ENCODE measurements at places on chromosomes 2 and 18.

GRCh38 chr18:23317975-23318675 is 135.0 kb upstream of the RIOK3 start:
- no peak for DNase-seq

DNA sequence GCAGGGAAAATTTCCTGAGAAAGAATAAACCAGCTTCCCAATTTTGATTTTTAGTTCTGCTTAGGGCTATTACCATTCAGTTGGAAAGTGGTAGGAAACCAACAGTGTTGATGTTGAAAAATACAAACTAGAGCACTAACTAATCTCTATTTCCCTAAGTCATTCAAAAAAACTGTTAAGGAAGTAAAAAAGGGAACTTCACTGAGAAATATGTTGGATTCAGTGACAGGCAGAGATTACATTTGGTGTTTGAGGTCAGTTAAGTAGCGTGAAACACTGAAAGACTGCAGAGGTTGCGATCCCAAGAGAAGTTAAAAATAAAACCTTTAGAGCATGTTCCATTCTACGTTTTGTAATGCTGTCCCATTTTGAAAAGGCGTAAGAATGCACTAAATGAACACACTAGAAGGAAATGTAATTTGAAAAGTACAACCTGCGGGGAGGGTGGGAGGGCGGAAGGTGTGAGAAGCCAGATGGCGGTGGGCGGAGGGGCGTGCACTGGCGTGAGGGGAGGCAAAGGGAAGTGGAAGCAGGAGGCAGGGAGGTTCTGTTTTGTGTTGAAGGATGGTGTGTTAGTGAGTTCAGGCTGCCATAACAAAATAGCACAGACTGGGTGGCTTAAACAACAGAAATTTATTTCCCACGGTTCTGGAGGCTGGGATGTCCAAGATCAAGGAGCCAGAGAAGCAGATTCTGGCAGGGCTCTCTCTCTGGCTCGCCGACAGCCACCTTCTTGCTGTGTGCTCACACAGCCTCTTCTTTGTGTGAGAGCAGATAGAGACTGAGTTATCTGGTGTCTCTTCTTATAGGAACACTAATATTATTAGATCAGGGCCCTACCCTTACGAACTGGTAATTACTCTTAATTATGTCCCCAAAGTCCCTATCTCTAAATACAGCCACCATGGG is 94.3 kb upstream of the KCTD1 start:
- no peak for DNase-seq

- no peak for DNase-seq
Measured at GRCh38 chr2:210112871-210113270, 58.3 kb downstream of the KANSL1L start.

DNA sequence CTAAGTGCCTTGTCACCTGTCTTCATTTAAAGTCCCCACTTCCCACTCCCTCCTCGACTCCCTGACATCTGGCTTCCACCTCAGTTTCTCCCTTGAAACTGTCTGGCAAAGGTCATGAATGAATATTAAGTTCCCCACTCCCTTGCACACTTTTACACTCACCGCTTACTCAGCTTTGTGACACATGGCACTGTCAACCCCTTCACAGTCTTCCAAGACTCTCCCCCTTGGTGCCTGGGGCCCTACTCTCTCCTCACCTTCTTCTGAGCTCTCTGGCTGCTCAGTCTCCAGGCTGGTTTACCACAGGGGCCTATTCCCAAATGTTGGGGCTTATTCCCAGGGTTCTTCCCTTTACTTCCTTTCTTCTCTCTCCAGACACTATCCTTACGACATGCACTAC is 17.9 kb upstream of the PTPN4 start:
- DNase-seq: no peak

DNA sequence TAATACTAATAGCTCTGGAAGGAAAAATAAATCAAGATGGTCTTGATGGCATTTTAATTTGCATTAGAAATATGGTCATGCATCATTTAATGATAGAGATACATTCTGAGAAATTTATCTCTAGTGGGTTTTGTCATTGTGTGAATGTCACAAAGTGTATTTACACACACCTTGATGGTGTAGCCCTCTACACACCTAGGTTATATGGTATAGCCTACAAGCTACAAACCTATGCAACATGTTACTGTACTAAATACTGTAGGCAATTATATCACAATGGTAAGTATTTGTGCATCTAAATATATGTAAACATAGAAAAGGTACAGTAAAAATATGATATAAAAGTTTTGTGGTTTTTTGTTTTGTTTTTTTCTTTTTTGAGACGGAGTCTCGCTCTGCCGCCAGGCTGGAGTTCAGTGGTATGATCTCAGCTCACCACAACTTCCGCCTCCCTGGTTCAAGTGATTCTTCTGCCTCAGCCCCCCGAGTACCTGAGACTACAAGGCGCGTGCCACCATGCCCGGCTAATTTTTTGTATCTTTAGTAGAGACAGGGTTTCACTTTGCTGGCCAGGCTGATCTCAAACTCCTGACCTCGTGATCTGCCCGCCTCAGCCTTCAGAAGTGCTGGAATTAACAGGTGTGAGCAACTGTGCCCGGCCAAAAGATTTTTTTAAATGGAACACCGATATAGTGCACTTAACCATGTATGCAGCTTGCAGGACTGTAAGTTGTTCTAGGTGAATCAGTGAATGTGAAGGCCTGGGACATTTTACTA is 83.7 kb upstream of the UBXN4 start:
- DNase-seq: no peak

DNA sequence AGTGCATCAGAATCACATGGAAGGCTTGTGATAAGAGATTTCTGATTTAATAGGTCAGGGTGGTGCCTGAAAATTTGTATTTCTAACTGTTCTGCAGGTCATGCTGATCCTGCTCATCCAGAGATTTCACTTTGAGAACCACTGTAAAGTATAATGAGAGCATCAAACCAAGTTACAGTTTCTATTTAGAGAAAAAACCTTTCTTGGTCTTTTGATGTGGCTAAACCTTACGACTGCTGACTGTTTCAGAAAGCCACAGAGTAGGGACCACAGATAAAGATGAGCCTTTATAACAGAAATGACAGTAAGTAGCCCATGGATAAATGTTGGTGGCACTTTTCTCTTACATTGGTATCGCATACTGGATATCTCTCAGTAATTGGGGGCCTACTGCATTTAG is 109.4 kb upstream of the FANCL start:
- no peak for DNase-seq

GRCh38 chr2:120778244-120778643 is 42.6 kb downstream of the GLI2 start:
- no peak for DNase-seq

- DNase-seq: no peak
Measured at GRCh38 chr2:127071901-127072328, 35.0 kb downstream of the BIN1 start.

DNA sequence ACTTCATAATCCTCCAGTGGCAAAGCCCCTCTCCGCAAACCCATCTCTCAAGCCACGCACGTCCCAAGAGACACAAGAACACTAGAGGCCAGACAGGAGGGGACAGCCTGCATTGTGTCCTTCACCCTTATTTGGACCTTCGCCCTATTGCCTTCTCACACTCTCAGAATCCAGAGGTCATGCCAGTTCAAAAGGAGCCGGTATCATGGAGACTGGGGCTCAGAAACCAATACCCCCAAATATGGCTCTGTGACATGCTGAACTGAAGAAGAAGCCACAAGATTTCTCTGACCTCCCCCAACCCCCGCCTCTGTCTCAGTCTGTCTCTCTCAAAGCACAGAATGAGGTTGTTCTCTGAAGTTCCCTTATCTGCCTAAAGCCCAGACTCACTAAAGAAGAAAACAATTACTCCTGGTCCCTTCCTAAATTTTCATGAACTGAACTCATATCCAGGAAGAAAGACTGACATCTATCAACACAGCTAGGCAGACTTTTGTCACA is 19.2 kb upstream of the SPATA3 start:
- DNase-seq: no peak

- DNase-seq: no peak
Measured at GRCh38 chr18:12862874-12863482, 21.1 kb downstream of the PTPN2 start.

GRCh38 chr2:160889439-160890170 is 270.6 kb upstream of the TANK start:
- DNase-seq: no peak

GRCh38 chr2:237315829-237316225 is 98.1 kb downstream of the COL6A3 start:
- DNase-seq: no peak

DNA sequence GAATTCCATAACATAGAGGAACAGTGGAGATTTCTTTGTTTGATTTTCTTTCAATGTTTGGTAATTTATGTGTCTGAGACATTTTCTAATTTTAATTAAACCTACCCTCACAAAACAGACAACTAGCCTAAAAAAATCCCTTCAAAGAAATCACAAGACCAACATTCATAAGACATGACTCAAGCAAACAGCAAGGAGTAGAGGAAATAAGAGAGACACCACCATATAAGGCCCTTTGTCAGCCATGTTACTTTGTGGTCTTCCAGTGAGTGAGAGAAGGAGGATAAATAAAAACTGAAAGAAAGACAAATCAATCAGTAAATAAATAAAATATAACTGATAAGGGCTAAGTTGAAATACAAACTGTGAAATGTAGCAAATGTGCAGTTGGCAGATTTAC is 830.8 kb upstream of the SLC39A10 start:
- no peak for DNase-seq

DNA sequence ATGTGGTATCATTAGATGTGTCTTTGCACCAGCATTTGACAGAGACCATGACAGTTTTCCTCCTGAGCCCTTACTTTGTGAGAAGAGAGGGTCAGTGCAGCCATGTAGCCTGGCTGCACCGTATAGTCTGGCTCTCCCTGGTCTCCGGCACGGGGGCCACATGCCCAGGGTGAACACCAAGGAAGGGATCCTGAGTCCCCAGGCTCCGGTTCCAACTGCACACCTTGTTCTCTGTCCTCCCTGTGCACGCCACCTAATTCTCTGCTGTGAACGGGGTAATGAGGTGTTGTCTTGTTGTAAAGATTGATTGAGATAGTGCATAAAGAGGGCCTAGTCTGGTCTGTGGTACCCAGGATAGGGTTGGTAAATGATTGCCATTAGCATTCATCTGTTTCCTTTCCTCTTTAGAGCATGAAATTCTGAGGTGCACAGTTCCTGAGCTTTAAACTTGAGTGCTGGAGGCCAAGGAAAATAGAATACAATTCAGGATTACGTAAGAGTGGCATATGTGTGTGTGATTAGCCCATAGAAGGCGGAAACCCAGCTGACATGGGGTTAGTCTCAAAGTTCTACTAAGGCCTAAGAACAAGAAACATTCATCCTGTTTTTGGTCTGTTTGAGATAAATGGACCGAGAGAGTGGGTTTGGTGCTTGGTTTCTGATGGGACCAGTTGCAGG is 55.5 kb downstream of the NCK2 start:
- DNase-seq: no peak

GRCh38 chr18:12067671-12068070 is 26.0 kb upstream of the ANKRD62 start:
- DNase-seq: no peak

DNA sequence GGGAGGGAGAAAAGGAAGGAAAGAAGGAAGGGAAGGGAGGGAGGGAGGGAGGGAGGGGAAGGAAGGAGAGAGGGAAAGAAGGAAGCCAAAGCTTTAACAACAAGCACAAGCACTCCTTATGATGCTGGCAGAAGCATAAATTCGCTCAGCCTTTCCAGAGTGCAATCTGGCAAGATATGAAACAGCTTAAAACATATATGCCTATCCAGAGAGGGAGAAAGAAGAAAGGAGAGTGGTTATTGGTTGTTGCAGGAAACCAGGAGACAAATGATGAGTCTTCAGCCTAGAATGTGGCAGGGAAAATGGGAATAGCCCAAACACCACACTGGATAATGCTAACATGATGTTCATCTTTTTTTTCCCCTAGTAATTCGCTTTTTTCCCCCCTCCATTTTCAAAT is 64.0 kb downstream of the STPG4 start:
- no peak for DNase-seq

DNA sequence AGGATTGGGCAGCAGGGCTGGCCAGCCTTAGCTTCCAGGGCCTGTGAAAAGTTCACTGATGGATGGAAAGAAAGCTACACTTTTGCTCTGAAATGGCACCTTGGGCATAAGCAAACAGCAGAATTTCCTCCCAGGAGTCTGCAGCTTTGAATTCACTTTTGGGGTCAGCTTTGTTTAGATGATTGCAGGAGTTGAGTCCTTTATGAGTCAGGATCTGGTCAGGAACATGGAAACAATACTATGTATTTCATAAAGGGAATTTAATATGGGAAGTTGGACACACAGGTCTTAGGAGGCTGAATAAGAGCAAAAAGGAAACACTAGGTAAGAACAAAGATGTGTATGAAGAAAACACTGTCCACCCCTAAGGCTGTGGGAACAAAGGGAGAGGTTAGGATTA is 345.3 kb downstream of the TSN start:
- no peak for DNase-seq

DNA sequence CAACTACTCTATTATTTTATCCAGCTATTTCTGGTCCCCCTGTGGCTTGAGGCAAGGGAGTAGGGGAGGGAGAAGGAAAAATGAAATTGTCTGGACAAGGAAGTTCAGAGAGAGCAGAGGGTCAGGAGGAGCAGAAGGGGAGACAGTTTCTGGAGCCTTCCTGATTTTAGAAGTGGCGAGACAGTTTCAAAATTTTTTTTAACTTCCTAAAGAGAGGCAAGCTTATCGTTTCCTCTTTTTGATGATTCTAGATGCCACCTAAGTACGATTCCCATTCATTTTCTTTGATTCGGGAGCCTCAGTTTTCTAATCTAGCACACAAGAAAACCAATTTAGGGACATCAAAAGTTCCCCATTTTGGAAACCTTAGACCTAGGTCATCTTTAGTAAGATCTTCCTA is 96.9 kb upstream of the B3GNT2 start:
- DNase-seq: no peak

GRCh38 chr2:86413296-86414094 is 27.7 kb upstream of the KDM3A start:
- no peak for DNase-seq
